Fibroblast of skin of back (primary cell): ENCODE measurements at places on chromosomes 5 and 9.

- DNase-seq: no peak
Measured at GRCh38 chr5:177365845-177366527, 8.3 kb downstream of the RGS14 start.

- peak; percentile 83 for DNase-seq
Measured at GRCh38 chr9:131277910-131278701, 1.8 kb upstream of the FAM78A start.

DNA sequence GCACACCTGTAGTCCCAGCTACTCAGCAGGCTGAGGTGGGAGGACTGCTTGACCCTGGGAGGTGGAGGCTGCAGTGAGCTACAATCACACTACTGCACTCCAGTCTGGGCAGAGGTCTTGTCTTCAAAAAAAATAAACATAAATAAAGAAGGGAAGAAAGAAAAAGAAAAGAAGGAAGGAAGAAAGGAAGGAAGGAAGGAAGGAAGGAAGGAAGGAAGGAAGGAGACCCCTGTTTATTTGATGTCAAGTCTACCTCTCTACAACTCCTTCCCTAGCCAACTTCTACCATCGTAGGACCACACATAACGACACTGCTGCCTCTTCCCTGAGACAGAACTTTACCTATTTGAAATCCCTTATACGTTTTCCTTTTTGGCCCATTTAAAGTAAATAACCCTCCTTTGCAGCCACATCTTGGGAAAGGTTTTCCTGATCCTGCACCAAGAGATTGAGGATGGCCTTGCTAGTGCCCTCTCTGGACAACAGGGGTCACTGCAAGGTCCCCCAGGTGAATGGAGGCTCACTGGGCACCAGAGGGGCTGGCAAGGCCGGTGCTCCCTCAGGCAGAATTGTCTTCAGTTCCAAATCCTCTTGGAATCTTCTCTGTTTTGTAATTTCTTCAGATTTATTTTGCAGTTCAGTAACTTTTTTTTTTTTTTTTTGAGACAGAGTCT, 10.5 kb downstream of the RPS14 start:
- DNase-seq: peak; percentile 35

GRCh38 chr5:103561685-103562452, 720 bp downstream of the NUDT12 start:
- no peak for DNase-seq

DNA sequence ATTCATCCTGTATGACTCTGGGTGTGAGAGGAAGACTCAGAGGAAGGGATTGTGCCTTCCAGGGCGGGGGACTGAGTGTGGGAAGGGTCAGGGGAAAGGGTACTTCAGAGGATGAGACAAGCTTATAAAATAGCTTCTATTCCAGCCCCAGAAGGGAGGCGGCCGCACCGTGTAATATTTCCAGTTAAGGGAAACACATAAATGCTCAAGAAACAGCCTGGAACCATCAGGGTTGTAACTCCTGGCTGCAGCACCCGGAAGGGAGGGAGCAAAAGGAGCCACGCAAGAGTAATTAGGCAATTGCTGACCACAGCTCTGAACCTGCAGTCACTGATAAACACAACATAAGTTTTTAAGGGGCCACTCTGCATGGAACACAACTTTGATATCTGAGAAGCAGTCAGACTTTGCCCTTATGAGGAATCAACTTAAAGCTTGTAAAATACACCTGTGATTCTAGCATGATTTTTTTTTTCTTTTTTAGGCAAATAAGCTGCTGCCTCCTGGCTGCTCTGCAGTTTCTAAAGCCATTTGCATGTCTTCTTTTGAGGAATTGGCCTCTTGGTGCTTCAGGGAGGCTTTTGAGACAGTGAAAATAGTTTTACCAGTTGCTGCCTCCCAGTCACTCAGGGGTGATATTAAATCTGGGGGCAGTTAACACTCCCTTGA, 382.7 kb downstream of the ENC1 start:
- DNase-seq: no peak

DNA sequence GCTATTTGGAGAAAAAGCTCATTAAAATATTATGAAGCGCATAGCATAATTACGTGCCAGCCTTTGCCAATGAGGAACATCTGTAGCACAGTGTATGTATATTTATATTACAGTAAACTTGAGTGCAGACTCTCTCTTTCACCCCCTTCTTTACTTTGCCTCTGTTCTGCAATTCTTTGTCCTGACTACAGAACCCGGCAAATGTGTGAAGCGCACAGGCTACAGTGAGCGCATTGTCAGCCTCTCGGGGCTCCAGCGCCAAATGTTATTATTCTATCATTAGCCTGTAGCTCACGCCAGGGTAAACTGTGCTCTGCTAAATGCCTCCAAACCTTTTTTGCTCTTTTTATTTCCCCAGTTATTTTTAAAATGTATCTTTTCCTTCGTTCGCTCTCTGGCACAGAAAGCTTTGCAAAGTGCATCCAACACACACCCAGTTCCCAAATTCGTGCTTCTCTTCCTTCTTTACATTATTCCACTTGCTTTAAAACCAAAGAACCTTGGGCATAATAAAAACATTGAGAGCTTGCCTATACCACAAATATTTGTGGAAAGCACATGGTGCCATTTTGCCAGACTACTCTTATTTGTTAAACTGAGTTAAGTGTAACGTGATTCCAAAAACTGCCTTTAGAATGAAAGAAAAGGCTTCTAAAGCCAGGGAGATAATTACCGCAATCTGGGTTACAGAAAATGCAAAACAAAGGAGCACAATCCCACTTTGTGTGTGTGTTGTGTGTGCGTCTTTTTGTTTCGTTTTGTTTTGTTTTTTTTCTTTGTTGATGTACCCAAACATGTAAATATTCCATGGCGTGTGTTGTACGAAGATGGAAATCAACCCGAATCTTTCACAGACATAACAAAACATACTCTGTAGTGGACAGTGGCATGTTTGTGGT, 164.1 kb upstream of the MPDZ start:
- DNase-seq: no peak

- DNase-seq: no peak
Measured at GRCh38 chr9:101787891-101788290, 49.4 kb upstream of the GRIN3A start.

DNA sequence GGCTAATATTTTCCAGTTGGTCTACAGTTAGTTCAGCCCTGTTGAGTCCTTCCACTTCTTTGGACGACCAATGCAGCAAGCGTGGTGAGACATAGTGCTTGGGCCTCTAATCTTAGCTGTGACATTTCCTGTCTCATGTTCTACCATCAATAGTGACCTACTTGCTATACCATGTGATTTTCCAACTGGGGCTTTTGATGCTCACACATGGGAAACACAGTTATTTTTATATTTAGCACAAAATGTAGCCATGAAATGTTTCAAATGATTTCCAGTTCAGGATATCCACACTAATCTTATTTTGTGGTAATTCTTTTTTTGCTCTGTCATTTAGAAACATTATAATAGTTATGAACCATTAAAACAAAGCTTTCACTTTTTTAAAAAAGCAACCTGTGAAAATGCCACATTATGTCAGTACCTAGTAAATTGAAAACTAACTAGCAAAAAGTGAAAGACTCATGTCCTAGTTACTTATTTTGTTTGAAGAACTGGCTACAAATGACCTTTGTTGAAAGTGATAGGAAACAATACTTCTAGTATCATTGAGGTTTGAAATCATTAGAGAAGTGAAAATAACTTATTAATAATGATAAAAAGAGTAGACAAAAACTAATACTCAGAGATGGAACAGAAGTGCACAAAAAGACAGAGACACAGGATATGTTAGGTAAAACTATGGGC, 18.3 kb downstream of the MARCHF3 start:
- DNase-seq: peak; percentile 15

- peak; percentile 5 for DNase-seq
Measured at GRCh38 chr5:42454216-42454995, 31.2 kb downstream of the GHR start.

GRCh38 chr5:115842952-115843351, 1.2 kb downstream of the AP3S1 start:
- DNase-seq: no peak

- no peak for DNase-seq
Measured at GRCh38 chr5:100772006-100772405, 131.1 kb downstream of the ST8SIA4 start.

- no peak for DNase-seq
Measured at GRCh38 chr9:127970401-127971313, 10.1 kb downstream of the EEIG1 start.

DNA sequence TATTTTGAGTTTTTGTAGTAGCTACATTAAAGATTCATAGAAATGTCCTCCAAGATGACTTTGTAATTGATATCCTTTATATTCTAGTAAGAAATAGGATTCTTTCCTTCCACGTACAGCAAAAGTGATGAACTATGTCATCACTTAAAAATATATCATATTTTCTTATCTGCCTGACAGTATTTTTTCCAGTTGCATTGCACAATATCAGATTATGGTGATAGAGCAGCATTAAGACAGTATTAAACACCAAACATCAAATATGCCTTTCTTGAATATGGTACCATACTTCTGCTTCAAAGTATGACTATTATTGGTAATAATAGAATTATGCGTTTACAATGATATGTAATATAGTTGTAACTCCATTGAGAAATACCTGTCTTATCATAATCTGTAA, 919.8 kb upstream of the EDIL3 start:
- DNase-seq: no peak

DNA sequence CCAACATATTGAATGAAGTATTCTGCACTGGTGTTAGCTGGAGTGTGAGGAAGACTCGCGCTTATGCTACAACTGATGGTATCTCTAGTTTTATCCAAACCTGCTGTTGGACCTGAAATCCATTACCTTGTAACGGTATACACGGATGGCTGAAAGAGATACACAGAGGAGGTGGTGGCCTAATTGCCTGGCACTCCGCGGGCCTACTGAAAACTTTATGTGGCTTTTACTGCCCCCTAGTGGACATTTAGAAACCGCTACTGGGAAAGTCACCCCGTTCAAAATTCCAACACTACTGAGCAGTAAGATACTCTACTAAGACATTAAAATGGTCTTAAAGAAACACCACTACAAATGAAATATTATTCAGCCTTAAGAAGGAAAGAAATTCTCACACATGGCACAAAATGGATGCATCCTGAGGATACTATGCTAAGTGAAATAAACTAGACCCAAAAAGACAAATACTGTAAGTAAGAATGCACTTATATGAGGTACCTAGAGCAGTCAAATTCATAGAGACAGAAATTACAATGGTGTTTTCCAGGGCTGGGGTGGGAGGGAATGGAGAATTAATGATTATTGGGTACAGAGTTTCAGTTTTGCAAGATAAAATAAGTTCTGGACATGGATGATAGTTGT, 100.4 kb downstream of the TTLL11 start:
- DNase-seq: peak; percentile 74

DNA sequence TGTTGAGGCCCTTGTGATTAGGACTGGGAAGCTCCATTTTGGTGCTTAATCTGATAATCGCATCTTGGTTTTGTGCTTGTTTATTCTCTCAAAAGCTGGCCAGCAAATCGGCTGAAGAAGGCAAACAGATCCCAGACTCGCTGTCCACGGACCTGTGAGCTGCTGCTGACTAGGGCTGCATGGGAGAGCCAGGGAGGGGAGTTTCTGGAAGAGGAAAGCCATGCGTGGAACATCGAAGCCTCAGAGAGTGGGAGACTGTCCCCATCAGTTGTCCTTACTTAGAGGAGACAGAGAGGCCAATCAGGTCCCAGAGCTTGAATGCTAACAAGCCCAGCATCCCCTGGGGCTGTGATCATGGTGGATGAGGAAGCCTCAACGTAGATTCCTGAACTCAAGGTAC, 23.0 kb upstream of the FOXI1 start:
- DNase-seq: no peak

- DNase-seq: no peak
Measured at GRCh38 chr9:133585481-133586351, 23.5 kb downstream of the FAM163B start.

DNA sequence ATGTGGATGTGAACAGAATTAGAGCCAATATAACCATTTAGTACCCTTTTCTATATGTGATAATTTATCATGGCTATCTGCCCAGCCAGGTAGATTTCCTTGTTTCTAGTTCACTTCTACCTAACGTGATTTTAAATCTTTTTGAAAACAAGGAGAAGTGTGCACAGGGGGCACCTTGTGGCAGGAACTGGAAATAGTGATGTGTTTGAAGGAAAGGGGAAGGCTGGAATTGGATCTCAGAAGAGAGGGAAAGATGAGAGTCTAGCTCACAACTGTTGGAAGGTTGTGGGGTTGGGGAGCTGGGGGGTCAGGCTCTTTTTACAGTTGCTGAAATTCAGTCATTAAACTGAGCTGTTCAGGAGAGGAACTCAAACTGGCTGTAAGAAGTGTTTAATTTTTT, 219.5 kb downstream of the KCTD16 start:
- no peak for DNase-seq

GRCh38 chr5:126044111-126044668, 379.0 kb upstream of the GRAMD2B start:
- peak; percentile 65 for DNase-seq

DNA sequence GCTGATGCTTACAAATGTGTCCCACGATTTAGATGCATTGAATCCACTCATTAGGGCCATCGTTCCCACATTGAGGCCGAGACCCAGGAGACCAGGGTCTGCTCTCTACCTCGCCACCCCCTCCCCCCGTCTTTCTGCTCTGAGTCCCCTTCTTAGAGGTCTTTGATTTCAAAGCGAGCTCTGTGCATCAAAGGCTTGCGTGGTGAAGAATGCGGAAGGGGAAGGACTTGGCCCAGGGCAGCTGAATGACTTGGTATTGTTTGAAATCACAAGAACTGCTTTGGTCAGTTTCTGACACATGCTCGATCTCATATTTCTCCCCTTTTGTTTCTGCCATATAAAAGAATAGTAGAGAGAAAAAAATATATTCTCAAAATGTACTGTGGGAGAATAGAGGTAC, 78.3 kb upstream of the IRX1 start:
- no peak for DNase-seq
